Stimulated activated CD4-positive, alpha-beta T cell treated with anti-CD3 and anti-CD28 coated beads, Interleukin-1b, Interleukin-23, amount 100 ng/mL, for 1 hour (primary cell): ENCODE measurements at places on chromosomes 2 and 18.

DNA sequence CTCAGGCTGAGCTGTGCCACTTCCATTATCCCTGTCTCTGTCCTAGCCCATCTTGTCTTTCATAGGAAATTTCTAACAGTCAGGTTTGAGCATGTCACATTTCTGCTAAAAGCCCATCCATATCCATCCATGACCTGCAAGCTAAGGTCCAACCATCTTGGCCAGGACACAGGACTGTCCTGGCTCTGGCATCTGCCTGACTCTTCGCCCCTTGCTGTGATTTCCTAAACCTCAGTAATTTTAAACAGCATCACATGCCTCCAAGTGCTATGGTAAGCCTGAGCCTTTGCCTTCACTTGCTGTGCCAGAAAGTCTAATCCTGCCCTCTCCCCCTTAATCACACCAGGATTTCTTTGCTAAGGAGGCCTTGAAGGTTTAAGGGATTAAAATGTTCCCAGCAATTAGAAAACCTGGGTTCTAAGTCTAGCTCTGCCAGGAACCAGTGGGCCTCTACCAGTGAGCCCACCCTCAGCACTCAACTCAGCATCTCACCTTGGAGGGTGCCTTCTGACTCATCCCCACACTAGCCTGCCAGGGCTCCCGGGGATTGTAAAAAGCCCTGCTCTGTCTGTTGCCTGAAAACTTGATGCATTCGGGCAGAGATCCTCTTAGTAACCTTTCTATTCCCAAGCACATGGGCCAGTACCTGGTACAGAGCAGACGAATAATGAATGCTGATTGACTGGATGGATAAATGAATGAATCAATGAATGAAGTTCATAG lies 411.0 kb downstream of the LRATD1 start:
- no peak for DNase-seq

GRCh38 chr18:44900627-44901026 lies 219.9 kb downstream of the SETBP1 start:
- no peak for DNase-seq

- DNase-seq, result no peak
Observed at GRCh38 chr2:202237787-202238233, 587 bp downstream of the SUMO1 start.

DNA sequence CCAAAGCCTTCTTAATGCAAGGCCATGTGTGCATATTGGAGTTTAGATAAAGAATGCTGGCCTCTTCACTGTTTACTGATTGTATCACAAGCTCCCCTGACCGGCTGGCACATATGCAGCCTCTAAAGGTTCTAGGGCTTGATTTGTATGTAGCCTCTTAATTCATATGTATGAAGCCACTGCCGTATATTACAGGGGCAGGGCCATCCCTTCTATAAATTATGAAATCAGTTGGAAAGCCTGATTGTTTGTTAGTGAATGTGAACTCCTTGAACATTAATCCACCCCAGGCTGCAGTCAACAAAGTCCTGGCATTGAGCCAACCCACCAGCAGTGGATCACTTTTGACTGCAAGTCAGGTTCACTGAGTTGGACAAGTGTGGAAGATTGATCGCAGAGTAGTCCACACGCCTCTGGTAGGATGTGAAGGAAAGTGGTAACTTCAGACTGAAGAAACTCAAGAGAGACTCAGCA lies 61.6 kb upstream of the PARD3B start:
- no peak for DNase-seq

- no peak for DNase-seq
Observed at GRCh38 chr2:68775272-68775842, 40.7 kb downstream of the ARHGAP25 start.

GRCh38 chr18:60347526-60348045 lies 25.0 kb downstream of the MC4R start:
- no peak for DNase-seq

DNA sequence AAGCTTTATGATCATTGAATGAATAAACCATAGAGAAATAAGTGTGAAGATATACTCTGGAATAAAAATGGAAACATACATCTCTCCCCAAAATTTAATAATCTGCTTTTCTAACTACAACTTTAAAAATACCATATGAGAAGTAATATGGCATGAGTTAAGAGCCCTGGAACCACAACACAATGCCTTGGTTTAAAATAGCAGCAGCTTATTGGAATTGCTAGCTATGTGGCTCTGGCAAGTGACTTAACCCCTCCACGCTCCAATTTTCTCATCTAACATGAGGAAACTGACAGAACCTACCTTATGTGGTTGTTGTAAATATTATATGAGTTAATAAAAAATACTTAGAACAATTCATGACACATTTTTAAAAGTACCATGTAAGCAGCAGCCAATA lies 76.4 kb downstream of the VPS54 start:
- no peak for DNase-seq

GRCh38 chr2:126720638-126721037 lies 64.7 kb downstream of the GYPC start:
- DNase-seq, result no peak

GRCh38 chr2:222214885-222215284 lies 83.9 kb downstream of the PAX3 start:
- DNase-seq, result no peak

- no peak for DNase-seq
Observed at GRCh38 chr2:187055463-187055862, 206.5 kb upstream of the ZSWIM2 start.

DNA sequence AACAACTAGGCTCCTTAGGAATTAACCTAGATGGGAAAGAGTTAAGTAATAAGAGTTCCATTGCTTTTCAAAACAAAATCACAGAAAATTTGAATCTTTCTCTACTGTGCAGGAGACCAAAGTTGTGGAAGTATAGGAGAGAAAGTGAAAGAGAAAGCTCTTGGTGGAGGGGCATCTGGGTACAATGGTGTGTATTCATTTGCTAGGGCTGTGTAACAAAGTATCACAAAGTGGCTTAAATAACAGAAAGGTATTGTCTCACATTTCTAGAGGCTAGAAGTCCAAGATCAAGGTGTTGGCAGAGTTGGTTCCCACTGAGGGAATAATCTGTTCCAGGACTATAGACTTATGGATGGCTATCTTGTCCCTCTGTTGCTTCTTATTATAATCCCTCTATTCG lies 50.5 kb upstream of the GORASP2 start:
- DNase-seq, result no peak
